ENCODE measurements at places on chromosomes 5 and 9.

DNA sequence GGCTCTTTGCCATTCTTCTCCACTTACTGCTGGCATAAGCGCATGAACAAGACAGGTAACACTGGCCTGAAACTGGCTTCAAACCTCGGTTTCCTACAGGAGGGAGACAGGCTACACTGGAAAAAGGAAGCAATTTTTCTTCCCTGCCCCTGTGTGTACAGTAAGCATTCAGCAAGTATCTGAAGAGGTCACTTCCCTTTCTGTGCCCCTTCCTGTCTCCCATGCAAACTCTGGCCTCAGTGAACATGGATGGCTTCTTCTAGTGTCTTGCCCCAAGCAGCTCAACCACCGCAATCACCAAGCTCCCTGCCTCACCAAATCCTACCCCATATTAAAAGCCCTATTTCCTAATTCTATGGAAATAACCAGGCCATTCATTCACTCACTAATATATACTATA is 42.4 kb downstream of the SERINC5 start:
- DNase-seq: no peak

- no peak for DNase-seq
Observed at GRCh38 chr5:167348251-167348926, 943.1 kb upstream of the WWC1 start.

GRCh38 chr5:51397996-51398395 is 14.7 kb downstream of the ISL1 start:
- DNase-seq: no peak

DNA sequence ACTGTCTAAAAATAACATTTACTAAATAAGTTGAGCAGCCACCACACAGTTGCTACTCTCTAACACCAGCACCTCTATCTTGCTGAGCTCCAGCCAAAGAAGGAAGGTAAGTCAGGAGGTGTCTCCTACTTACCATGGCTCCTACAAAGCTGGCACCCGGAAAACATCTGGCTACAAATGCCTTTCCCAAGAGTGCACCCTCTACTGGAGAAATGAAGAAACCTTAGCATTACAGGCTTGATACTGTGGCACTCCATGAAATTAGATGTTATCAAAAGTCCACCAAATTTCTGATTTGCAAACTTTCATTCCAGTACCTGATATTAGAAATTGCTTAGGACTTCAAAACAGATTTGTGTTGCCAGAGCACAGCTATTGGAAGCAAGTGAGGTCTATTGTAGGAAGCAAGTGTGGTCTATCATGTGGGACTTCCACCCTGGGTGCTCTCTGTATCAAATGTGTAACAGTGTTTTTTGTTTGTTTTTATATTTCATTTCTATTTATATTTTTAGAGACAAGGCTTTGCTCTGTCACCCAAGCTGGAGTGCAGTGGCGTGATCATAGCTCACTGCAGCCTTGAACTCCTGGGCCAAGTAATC is 25.7 kb upstream of the RFK start:
- DNase-seq: no peak

DNA sequence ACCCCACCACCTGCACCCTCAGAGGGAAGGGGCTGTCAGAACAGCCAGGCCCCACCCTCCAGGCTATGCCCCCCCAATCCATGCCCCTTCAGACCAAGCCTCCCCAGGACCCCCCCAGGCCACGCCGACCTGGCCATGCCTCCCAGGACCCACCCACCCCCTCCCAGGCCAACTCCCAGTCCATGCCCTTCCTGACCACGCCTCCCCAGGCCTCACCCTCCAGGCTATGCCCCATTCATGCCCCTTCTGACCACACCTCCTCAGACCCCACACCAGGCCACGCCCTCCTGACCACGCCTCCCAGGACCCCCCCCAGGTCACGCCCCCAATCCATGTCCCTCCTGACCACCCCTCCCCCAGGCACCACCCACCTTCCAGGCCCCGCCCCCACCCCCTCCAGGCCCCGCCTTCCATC is 27.6 kb downstream of the TPPP start:
- DNase-seq: no peak

DNA sequence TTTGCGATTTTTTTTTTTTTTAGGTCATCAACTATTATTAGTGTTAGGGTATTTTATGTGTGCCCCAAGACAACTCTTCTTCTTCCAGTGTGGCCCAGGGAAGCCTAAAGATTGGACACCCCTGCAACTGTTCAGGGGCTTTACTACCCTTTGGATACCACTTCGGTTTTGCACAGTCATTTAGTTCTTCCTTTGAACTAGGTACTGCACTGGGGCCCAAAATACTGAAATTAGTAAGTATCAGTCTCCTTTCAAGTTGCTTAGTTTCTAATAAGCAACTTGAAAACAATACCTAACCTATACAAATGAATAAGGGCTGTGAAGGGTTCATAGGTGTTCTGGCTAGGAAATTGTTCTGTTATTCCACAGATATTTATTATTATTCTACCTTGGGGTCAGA is 45.3 kb downstream of the CWC27 start:
- no peak for DNase-seq

- no peak for DNase-seq
Observed at GRCh38 chr9:121556580-121556979, 56.9 kb upstream of the GGTA1 start.

- DNase-seq: no peak
Observed at GRCh38 chr5:168917947-168918600, 338.9 kb upstream of the PANK3 start.

- DNase-seq: no peak
Observed at GRCh38 chr5:1743769-1744085, 55.9 kb downstream of the MRPL36 start.

DNA sequence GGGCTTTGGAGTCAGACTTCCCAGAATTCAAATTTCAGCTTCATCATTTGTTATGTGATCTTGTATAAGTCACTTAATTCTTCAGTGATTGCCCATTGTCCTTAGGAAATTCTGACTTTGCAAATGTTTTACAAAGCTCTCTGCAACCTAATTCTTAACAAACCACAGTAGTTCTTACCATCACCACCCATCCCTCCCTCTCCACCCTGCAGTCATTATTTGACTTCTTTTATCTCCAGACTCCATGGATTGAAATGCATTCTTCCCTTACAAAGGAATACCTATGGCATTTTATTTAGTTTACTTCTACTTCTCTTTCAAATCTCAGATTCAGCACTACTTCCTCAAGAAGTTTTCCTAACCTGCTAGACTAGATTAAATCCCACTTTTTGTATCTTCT is 23.1 kb downstream of the SHLD3 start:
- DNase-seq: no peak
